Activated CD4-positive, alpha-beta T cell treated with anti-CD3 and anti-CD28 coated beads for 4 hours (primary cell): ENCODE measurements at places on chromosomes 12 and 14.

GRCh38 chr12:9349888-9350885 is 142.0 kb upstream of the PZP start:
- no peak for DNase-seq

DNA sequence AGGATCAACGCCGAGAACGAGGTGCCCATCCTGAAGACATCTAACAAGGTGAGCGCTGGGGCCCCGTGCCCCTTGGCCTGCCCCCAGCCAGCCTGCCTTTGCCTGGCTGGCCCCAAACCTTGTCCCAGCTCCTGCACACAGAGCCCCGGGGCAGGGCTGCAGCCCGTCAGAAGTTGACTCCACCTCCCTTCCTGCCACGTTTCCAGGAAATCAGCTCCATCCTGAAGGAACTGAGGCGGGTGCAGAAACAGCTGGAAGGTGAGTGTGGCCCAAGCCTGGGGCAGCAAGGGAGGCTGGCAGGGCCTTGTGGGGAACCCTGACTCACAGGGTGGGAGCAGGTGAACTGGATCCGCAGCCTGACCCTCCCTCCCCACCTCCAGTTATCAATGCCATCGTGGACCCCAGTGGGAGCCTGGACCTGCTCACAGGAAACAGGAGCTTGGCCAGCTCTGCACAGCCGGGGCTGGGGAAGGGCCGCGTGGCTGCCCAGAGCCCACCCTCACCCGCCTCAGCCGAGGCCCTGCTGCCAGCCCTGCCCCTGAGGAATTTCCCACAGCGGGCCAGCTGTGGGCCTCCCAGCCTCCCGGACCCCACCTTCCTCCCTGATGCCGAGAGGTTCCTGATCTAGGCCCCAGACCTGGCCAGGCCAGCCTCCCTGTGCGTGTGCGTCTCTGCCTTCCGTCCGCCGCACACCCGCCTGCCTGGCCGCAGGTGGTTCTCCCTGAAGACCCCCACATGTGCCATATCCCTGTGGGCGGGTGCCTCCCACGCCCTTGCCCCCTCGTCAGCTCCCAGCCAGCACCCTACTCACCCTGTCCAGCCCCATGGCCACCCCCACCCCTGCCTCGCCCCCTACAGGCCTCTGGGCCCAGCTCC is 29.5 kb downstream of the CEP170B start:
- DNase-seq, result no peak

- DNase-seq, result no peak
These were observed 16.3 kb upstream of the BEGAIN start for GRCh38 chr14:100603341-100604120.

DNA sequence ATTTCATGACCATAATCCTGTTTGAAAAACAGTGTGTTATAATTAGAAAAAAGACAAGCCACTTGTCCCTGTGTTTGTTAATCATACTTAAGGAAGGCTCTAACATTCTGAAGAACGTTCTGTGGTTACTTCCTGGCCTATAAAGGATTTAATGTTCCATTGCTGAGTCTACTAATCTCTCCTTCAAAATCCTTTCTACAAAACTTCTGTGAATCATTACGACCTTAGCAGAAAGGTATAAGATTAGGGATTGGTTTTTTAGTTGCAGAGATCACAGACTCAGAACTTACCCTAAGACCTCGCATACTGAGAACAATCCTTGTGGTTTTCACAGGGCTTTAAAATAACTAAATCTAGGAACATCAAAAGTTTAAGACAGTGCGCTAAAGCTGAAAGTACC is 48.3 kb downstream of the TMCC3 start:
- DNase-seq, result no peak

DNA sequence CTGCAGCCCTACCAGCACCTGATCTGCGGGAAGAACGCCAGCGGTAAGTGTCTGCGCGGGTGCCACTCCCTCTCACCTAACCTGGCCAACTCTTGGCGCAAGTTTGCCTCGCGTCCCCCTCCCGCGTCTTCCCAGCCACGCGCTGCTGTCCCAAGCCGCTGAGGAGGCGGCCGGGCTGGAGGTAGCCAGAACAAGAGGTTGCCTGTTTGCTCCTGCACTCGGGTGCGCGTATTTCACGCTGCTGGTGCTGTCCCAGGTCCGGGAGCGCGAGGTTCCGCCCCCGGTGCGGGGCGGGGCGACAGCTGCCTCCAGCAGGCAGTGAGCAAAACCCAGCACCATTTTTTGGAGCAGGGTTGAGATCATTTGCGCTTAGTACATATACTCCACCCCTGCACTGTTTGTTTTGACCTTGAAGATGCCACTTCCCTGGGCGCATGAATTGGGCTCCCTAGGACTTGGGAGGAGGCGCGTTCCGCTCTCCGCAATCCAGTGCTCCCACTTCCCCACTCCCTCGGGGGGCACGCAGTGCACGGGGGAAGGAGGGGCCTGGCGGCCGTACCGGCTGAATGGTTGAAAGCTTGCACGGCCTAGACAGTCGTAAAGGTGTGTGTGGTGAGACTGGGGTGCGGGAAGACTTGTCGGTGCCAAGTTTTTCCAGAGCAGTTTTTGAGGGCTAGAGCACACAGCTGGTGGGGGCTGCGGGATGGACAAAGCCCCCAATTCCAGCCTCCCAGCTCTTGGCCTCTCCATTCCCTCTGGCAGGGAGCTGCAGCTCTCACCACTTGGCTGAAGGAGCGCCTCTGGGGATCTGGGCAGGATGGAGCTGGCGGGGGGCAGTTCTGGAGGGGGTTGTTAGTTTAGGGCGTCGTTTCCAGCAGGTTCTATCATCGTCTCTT is 226.9 kb upstream of the CRY1 start:
- peak; percentile 78 for DNase-seq

- DNase-seq, result no peak
These were observed 23.8 kb downstream of the SLC16A7 start for GRCh38 chr12:59619461-59620240.
